ENCODE measurements at places on chromosomes 2 and 18.

DNA sequence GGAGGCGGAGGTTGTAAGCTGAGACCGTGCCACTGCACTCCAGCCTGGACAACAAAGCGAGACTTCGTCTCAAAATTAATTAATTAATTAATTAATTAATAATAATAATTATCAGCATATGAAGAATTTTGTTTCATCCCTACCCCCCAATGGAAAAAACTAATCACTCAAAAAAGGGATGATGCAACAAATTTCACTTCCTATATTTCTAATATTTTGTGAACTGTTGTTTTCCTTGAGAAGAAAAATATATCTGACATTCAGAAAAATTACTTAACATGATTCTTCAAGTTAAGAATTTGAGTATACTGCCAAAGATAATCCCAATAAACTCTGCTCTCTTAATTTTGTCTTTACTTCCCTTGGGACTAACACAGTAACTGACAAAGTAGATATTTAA is 28.1 kb downstream of the EXOC6B start:
- DNase-seq, result no peak

GRCh38 chr2:216101109-216101508 is 8.0 kb upstream of the XRCC5 start:
- DNase-seq, result no peak

DNA sequence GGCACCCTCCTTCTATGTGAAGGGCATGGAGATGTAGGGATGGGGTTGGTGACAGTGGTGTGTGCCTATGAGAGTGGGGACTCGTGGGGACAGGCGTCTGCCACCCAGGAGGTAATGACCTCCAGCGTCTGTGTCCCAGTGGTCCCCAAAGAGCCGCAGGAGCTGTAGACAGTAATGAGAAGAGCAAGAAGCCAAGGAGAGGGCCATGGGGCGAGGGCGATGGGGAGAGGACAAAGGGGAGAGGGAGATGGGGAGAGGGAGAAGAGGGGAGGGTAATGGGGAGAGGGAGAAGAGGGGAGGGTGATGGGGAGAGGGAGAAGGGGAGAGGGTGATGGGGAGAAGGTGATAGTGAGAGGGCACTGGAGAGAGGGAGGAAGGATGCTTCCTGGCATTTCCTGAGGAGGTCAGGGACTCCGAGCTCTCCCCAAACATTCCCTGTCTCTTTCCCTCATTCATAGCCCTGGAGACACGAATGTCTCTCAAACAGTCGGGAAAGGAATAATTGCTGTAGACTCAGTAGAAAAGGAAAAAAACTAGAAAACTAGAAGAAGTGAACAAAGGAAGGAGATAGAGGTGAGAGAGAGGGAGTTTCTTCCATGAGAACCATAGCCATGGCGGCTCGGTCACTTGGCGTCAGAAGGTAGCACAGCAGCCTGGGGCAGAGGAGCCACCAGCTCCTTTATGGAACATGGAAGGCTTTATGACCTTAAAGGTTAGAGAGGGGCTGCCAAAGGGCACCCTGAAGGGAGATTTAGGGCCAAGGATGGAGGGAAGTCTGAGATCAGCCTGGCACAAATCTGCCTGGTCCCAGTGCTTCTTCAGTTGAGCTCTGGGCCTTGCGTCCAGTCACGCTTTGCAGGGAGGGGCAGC is 39.5 kb downstream of the PSD4 start:
- DNase-seq, result no peak

GRCh38 chr2:61689568-61689967 is 151.4 kb upstream of the XPO1 start:
- no peak for DNase-seq

GRCh38 chr18:35641916-35642315 is 60.4 kb downstream of the GALNT1 start:
- DNase-seq, result no peak

- peak; percentile 53 for DNase-seq
Observed at GRCh38 chr18:457140-457519, 43.4 kb downstream of the COLEC12 start.

DNA sequence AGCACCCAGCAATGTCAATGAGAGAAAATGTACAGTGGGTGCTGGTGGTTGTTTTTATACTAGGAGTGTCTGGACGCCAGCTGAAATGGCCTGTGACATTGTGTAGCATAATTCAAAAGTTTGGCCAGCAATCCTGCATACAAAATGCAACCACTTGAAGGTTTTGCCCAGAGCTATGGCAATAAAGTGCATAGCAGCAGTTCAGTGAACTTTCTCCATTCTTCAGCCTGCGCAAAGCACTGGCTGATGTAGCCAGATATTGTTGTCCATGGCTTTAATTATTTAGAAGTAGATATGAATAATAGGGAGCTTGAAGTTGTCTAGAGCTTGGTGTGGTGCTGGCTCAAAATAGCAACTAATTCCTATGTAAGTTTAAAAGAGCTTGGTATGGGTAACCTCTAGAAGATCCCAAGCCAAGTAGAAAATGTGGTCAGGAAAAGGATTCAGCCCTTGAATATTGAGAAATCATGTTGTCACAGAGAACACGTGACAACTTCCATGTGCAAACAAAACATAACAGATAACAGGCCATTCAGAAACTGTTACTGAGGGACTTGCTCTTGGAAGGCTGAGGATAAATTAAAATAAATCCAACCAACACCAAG is 33.3 kb upstream of the PGAP1 start:
- no peak for DNase-seq

DNA sequence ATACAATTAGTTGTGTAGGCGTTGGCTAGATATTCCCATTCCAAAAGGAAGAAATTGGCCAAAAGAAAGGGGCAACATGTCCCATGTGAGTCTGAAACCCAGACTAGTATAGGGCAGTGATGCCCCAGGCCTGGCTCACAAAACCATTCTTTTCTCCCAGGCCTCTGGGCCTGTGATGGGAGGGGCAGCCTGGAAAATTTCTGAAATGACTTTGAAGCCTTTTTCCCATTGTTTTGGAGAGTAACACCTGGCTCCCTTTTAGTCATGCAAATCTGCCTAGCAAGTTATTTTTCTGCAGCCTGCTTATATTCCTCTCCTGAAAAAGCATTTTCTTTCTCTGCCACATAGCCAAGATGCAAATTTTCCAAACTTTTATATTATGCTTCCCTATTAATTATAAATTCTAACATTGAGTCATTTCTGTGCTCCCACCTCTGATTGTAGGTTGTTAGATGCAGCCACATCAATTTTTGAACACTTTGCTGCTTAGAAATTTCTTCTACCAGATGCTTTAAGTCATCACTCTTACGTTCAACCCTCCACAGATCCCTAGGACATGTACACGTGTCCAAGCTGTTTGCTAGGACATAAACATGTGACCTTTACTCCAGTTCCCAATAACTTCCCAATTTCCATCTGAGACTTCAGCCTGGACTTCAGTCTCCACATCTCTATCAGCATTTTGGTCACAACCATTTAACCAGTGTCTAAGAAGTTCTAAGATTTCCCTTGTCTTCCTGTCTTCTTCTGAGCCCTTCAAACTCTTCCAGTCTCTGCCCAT is 76.1 kb upstream of the MC4R start:
- DNase-seq, result no peak

DNA sequence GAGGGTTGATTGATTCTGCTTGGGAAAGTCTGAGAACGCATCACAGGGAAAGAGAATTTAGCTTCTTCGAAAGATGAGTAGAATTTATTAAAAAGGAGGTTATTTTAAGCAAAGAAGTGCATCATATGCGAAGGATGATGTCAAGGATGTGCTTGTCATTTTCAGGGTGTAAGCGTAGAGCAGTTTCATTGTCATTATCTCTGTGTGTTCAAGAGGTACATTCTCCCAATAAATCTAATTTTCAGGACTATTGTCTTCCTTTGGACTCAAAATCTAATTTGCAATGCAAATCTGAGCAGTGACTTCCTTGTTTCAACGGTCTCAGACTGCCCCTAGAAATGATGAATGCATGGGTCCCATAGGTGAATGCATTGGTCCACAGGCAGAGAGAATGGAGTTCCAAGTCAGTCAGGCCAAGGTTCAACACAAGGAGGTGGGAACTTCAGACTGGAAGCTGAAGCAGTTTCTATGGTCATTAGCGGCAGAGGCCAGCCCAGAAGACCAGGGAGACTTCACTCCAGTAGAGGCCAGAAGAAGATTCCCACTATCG is 99.8 kb downstream of the CDC42EP3 start:
- no peak for DNase-seq

- no peak for DNase-seq
Observed at GRCh38 chr2:160246356-160246755, 46.3 kb upstream of the ITGB6 start.

GRCh38 chr18:5463390-5463789 is 80.4 kb downstream of the EPB41L3 start:
- DNase-seq, result no peak

DNA sequence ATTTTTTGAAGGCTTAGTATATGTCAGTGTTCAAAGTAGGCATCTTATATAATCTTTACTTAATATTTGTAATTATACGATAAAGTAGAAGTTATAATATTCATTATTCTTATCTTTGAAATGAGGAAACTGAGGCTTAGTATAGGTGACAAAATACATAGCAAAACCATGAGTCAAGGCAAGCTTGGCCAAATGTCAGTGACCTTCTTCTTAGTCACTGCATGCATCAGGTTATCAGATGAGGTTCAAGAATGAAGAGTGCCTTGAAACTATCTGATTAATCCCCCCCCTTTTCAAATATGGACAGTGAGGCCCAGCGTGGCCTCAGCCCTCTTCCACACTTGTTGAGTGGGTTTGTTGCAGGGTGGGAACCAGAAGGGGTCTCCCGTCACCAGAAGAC is 59.3 kb downstream of the PMAIP1 start:
- DNase-seq, result no peak

- no peak for DNase-seq
Observed at GRCh38 chr2:176078541-176079284, 5.0 kb downstream of the EVX2 start.

DNA sequence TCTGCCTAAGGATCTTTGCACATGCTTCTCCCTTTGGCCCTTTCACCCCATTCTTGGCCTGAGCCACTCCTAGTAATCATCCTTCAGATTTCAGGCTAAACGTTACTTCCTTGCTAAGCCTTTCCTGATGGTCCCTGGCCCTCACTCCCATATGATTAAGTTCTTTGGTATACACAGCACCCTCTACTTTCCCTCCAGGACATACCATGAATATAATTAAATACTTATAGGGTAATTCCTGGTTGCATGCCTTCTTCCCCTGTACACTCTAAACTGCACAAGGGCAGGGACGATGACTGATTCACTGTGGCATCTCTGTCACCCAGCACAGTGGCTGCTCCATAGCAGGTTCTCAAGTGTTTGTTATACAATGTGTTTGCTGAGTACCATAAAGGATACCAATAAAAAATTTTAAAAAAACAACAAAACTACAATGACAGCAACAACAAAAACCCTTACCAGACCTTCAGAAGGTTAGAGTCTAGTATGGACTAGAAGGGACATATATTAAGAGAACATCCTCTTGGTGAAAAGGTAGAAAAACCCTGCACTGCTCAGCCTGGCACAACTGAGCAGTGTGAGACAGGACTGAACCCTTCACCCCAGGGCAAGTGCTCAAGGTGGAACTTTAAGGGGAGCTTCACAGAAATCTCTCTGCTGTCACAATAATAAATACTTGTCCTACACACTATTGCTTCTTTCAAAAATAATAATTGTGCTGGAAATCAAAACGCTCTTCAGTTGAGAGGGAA is 76.2 kb downstream of the AAK1 start:
- no peak for DNase-seq

DNA sequence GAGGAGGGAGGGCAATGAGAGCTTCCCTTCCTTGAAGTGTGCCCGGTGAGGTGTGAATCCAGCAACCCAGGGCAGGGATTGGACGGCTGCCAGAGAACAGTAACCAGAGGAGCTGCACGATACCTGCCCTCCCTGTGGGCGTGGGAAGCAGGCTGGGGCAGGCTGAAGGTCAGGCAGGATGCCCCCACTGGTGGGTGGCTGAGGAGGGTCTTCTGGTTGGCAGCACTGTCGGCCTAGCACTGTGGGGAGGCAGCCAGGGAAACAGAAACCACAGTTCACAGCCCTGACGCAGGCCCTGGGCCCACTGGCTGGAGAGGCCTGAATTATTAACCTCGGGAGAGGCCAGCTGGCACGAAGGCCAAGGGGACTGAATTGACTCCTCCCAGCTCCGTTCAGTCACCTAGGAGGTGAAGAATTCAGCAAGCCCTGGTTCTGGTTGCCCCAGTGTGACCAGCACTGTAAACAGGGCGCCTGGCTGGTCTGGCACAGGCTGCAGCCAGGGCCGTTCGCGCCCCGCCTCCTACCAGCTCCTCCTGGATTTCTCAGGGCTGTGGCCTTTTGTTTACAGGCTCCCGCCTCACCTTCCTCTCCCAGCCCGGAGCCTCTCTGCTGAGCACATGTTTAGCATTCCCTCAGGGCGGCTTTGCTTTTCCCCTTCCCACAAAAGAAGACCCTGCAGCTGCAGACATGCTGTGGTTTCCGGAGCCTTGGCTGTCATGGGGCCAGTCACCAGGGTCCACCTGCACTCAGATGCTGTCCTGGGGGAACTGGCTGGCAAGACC is 97.8 kb downstream of the B3GNT2 start:
- DNase-seq, result peak; percentile 66

GRCh38 chr18:72840109-72840508 is 27.7 kb downstream of the NETO1 start:
- DNase-seq, result no peak

DNA sequence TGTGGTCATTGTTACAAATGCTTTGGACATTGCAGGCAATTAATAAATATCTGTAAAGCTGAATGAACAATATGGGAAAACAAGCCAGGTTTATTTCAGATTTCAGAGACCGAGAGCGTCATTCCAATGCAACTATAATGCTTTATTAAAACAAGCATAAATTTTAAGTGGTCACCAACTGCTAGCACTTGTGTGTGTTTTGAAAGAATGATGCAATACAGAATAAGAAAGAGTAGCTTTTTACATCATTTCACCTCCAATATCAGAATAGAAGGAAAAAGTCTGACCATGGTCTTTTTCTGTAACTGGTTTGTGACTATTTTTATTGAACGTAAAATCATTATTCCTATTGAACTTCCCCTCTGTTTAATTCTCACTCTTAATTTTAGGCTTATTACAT is 7.6 kb downstream of the CTAGE1 start:
- DNase-seq, result no peak

Measured in renal cortex interstitium (tissue), 15 donors.